ENCODE measurements at places on chromosomes 6 and 20.

GRCh38 chr6:129575378-129576118 is 134.4 kb downstream of the ARHGAP18 start:
- peak; percentile 33 for DNase-seq

DNA sequence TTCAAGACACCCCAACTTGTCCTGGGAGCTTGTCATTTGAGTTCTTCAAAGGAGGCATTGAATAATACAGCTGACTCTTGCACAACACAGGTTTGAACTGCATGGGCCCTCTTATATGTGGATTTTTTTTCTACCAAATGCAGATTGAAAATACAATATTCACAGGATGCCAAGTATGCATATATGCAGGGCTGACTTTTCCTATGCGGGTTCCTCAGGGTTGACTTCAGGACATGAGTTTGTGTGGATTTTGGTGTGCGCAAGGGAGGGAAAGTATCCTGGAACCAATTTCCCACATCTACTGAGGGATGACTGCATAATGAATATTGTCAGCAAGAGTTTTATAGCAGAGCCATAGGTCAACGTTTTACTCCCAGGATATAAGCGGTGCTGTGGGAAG is 70.0 kb upstream of the RALY start:
- no peak for DNase-seq

DNA sequence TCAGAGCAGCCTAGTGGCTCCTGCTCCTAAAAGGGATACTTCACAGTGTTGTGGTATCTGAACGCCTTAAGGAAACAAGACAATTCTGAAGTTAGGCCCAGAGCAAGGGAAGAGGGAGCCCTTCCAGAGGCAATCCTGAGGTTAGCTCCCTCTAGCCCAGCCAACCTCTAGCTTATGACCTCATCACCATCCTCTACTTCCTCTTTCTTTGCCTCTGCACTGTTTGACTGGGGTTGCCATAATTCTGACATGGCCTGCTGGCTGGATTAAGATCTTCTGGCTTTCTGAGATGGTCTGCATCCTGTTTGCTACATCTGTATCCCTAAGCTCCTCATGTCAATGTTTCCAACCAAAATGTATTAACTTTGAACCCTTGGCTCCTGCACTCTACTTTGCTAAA is 23.3 kb upstream of the BMP2 start:
- DNase-seq: no peak

DNA sequence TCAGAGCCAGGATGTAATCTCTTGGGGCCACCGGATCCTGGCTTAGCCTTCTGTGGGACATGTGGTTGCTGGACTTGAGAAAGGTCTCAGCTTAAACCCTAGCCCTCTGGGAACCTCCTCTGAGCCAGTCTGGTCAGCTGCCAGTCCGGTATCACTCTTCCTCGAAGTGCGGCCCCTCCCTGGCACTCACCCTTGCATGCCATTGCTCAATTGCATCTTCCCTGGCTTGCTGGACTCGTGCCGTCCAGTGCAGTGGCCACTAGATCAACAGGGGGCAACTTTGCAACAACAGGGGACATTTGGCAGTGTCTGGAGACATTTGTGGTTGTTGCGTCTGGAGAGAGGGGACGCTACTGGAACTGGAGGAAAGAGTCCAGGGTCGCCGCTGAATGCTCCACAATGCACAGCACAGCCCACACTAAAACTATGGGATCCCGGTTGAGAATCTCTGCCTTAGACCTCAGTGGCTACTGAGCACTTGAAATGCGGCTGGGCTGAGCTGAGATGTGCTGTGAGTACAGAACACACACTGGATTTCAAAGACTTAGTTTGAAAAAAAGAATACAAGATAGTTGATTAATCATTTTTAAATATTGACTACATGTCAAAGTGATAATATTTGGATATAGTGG is 152.1 kb downstream of the TFAP2C start:
- no peak for DNase-seq

- DNase-seq: no peak
Measured at GRCh38 chr20:13613917-13614316, 24.8 kb downstream of the TASP1 start.

GRCh38 chr6:33679761-33680160 is 31.7 kb downstream of the UQCC2 start:
- DNase-seq: no peak

DNA sequence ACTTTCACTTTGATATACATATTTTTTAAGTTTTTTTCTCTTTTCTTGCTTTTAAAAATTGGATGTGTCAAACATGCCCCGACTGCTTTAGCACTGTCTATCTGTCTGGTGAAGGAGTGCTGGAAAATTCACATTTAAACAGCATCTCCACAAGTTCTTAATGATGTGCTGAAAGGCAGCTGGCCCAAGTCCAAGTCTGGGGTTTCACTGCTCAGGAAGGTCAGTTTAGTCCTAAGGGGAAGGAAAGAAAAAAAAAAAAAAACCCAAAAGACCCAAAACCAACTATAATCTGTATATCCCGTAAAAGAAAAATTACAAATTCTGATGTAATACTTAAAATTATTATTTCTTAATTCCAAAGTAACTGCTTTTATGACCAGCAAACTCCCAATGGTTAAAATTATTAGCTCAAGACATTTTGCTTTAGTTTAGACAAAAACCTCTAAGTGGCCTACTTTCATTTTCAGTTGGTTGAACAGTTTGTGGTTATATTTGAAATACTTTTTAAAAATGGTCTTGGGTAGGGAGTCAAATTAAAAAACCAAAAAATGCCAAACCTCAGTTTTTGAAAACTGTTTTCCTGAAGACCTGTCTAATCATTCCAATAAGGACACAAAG is 79.5 kb upstream of the PREP start:
- DNase-seq: no peak

DNA sequence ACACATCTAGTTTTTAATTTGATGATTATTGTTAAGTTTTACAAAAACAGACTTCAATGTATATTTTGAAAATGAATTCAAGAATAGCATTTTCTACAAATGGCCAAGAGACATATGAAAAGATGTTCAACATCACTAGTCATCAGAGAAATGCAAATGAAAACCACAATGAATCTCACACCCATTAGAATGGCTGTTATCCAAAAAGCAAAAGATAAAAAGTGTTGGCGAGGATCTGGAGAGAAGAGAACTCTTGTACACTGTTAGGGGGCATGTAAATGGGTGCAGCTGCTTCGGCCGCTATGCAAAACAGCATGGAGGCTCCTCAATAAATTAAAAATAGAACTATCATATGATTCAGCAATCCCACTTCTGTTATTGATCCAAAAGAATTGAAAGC is 185.8 kb upstream of the CCN2 start:
- no peak for DNase-seq

- no peak for DNase-seq
Measured at GRCh38 chr6:44193307-44193910, 23.3 kb upstream of the MYMX start.

DNA sequence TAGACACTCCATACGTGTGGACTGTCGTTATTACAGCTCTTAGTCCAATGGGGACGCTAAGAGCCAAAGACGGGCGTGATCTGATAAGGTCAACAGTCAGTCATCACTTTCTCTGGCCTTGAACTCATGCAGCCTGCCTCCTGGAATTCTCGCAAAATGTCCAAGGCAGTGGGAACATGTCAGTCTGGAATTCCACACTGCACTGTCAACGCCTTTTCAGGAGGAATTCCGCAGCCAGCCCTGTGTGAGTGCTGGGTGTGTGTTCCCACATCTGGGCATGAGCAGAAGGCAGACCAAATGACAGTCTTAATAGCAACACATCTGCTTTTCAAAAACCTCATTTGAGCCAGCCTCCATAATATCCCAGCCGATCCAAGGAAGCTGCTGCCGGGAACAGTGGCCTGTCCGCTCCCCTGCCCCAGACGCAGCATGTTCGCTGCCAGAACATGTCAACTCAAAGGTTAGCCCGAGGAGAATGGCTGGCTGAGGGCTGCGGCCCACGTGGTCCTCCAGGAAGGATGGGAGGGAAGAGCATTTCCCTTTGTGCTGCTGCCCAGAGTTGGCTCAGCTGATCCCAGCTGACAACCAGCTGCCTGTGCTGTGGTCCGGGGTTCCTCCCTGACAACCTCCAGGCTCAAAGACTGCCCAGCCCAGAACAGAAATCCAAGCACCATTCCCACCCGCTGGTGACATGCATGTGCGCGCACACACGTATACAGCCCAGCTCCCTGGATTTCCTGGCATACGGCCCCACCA is 103.1 kb downstream of the SULF2 start:
- no peak for DNase-seq

GRCh38 chr6:38755207-38755606 is 40.1 kb downstream of the DNAH8 start:
- DNase-seq: no peak

DNA sequence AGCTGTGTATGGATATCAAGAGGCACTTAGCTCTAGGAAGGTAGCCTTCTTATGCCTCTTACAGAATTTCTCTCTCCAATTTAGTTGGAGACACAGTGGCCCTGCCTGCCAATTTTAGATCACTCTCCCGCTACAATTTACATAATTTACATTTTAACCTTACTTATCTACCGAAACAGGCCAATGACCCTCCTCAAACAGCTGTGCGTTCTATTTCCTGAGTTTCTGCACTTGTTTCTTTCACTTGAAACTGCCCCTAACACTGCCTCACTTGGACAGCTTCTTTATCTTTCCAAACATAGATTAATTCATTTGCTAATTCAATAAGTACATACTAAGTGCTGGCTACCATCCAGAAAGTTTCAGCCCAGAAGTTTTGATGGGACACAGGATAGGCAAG is 52.9 kb upstream of the HDDC2 start:
- DNase-seq: no peak

DNA sequence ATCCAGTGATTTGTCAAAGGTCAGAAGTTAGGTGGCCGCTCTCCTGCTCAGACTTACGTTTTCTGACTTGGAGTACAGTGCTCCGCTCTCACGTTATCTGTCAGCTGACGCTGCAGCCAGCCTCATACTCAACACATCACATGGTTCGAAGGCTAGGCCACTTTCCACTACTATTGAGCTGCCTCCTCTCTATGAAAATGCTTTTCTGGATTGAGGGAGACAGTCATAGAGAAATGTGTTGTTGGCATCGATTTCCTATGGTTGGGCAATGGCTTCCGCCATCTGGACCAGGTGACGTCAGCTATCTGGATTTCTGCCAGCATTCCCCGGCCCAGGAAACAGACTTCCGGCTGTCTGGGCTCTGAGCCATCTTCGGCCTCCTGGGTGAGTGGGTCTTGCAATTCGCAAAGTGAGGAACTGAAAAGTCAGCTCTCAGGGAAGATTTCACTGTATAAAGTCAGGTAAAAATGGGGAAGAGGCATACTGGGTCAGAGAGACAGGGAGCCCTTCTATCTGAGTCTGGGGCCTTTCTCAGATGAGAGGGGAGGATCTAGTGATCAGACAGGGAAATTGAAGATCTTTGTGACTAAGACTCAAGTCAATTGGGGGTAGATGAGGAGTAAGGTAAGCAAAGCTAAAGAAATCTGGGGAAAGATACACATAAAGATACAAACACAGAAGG is 37.5 kb upstream of the IER3 start:
- peak; percentile 98 for DNase-seq

DNA sequence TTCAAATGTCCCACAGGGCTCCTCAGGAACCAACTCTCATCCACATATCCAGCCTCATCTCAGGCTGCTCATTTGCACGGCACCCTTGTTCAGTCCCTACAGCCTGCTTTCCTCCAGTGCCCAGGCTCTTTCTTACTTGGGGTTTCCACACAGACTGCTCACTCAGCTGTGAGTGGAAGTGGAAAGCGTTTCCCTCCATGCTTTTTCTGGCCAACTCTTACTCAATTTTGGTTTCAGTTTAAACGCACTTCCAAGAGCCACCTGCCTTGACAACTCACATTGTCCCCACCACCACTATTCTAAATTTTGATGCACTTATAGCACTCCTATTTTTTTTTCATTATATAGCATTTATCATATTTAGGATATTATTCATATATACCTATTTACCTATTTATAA is 367.1 kb downstream of the PKHD1 start:
- no peak for DNase-seq

GRCh38 chr6:29956518-29956917 is 14.2 kb downstream of the HLA-A start:
- no peak for DNase-seq

- DNase-seq: no peak
Measured at GRCh38 chr6:89452281-89452680, 19.3 kb downstream of the ANKRD6 start.

DNA sequence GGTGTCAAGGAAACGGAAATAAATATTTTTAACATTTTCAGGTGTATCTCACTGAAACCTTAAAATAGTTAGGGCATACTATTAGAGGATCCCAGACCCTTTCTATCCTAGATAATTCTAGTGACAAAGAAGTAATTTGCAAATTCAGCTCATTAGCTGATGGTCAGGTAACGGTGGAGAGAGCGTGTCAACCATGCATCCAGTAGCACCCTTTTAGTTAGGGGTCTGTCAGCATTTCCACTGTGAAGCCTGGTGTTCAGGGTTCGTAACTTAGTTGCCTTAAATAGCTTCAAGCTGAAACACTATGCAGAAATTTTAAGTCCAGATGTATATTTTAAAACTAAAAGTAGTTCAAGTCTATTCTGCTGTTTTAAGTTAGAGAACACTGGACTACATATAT is 48.5 kb upstream of the SUPT3H start:
- DNase-seq: no peak

- DNase-seq: no peak
Measured at GRCh38 chr6:129648819-129649491, 61.0 kb downstream of the ARHGAP18 start.

GRCh38 chr6:14068133-14068532 is 49.4 kb upstream of the CD83 start:
- peak; percentile 68 for DNase-seq

DNA sequence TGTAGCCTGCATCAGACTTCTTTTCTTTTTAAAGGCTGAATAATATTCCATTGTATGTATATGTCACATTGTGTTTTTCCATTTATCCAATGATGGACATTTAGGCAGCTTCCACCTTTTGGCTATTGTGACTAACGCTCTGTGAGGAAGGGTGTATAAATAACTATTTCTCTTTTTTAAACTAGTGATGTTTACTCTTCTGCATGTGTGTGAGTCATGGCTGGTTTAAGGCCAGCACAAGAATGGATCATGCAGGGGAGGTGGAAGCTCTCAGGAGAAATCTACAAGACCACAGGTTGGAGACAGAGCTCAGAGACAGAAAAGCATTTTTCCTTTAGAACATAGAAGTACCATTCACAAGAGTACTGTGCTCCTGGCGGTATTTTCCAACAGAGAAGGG is 307.2 kb downstream of the SOX4 start:
- DNase-seq: no peak

- peak; percentile 79 for DNase-seq
Measured at GRCh38 chr6:128491610-128492206, 28.7 kb downstream of the PTPRK start.

DNA sequence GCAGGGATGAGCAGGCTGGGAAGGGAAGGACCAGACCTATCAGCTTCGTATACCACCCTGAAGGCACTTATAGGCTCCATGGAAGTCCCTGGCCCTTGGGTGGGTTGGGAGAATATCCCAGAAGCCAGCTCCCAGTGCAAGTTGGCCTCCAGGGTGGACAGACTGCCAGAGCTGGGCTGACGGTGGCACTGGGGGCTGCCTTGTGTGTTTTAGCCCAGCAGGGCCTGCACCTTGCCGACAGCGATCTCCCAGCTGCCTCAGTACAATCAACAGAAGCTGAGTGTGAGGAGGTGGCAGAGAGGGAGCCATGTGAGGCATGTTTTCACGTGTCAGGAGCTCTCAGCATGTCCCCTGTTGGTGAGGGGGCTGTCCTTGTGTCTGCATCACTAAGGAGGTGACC is 159.5 kb downstream of the VEGFA start:
- no peak for DNase-seq
